Dermis blood vessel endothelial cell (primary cell): ENCODE measurements at places on chromosomes 7 and 10. TPM values are rescaled to one million over a fixed set of nuclear protein-coding genes. Genes with fewer than 3 reads are reported as not detected.

The CPA2 gene
- not detected in 2 replicates for total RNA-seq

GRCh38 chr7:4934419-4935025, 24.5 kb downstream of the MMD2 start:
- no peak for DNase-seq

- DNase-seq, result no peak
Measured at GRCh38 chr7:144524271-144524670, 120.8 kb upstream of the NOBOX start.

DNA sequence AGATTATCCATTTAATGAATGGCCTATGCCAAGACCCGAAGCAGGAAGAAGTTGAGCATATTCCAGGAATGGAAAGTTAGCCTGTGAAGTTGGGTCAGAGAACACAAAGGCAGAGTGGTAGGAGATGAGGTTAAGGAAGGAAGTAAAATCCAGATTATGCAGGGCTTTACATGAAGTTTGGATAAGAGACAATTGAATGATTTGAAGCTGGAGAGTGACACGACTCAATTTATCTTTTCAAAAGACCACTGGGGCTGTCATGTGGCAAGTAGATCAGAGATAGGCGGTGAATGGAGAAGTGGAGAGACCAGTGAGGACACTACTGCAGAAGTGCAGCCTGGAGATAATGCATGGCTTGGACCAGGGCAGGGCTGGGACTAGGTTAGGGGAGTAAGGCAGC, 7.2 kb upstream of the CNOT4 start:
- no peak for DNase-seq

GRCh38 chr7:124155432-124156022, 122.7 kb upstream of the TMEM229A start:
- DNase-seq, result peak; percentile 52
